ENCODE measurements at places on chromosomes 7 and 10.

GRCh38 chr7:128235471-128235870 lies 5.6 kb upstream of the LEP start:
- DNase-seq = no peak

DNA sequence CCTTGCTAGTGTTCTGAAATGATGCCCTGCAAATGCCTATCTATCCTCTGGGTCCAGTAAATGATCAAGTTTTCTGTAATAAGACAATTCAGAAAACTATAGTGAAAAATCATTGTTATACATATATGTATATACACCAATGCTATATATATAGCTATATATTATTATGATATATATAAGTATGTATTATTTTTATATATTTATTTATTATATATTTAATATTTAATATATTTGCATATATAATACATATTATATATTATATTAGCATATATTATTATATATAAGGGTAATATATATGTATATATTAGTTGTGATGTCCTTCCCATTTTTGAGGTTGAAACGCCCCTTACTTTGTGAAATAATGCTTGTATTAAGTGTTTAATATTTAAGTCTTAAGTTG lies 181.4 kb upstream of the CACNA2D1 start:
- no peak for DNase-seq

- no peak for DNase-seq
Measured at GRCh38 chr7:43761938-43762692, 3.6 kb downstream of the BLVRA start.

DNA sequence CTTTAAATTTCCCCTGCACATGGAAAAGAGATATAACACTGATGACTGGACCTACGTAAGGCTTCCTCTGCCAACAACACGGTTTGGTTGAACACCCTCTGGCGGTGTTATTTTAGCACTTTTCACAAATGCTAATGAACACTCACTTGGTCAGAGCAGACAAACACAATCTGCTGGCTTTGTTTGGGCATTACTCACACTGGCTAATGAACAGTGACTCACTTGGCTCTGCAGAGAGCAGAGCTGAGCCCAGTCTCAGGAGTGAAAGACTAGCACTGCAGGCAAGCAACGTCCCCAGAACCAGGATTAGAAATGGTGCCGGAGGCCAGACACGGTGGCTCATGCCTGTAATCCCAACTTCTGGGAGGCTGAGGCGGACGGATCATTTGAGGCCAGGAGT lies 430.8 kb downstream of the PLXNA4 start:
- DNase-seq = no peak

DNA sequence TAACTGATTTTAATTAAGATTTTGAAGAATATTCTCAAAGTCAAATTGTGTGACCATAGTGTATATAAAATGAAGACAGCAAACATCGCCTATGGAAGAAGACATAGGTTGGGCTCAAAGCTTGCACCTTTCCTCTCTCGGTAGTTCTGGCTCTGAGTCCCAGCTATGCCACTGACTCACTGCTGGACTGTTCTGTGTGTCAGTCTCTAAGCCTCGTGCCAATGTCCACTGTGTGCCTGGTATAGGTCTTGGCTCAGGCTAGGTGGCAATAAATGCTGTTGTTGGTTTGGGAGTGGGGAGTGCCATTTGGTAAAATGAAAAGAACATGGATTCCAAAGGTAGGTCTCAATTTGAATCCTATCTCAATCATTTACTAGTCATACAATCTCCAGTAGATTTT lies 137.5 kb upstream of the RHEB start:
- DNase-seq = no peak

- no peak for DNase-seq
Measured at GRCh38 chr10:22722626-22723169, 8.3 kb upstream of the PIP4K2A start.

DNA sequence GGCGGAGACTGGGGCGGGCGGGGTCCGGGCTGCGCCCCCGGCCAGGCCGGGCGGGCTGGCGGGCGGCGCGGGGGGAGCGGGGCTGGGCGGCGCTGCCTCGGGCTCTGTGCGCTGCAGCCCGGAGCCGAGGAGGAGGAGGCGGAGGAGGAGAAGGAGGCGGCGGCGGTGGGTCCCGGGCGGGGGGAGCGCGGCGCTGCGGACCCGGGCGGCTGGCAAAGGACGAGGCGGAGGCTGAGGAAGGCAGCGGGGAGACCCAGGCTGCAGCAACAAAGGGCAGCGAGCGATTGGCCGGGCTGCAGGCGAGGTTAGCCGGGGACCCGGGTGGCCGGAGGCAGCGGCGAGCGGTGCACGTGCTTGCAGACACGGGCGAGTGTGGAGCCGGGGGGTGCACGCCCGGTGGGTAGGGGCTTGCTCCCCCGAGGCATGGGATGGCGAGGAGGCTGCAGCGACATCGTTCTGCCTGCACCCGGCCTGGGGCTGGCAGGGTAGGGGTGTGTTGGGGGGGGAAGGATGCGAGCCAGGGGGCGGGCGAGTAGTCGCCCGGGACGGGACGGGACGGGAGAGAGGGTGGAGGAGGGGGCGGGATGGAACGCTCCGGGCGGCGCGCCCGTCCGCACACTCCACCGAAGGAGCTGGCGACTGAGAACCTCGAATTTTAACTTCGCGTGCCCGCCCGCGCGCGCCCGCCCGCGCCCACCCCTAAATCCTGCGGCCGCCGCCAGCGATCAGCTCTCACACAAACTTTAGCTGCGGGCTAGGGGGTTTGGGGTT lies 844 bp upstream of the KAT6B start:
- no peak for DNase-seq

DNA sequence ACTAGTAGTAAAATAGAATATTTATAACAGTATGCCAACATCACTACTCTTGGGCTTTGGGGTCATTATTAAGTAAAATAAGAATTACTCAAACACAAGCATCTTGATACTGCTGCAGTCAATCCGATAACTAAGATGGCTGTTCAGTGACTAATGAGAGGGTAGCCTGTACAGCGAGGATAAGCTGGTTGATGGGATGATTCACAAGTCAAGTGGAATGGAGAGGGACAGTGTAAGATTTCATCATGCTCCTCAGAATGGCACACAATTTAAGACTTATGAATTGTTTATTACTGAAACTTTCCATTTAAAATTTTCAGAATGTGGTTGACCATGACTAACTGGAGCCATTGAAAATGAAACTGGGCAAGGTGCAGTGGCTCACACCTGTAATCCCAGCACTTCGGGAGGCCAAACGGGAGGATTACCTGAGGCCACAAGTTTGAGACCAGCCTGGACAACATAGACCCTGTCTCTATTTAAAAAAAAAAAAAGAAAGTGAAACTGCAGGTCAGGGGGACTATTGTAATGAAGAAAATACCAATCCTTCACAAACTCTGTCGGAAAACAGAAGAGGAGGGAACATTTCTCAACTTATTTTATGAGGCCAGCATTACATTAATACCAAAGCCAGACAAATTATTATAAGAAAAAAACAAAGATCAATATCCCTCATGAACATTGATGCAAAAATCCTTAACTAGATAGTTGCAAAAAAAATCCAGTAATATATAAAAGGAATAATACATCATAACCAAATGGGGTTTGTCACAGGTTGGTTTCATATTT lies 11.2 kb downstream of the AVL9 start:
- no peak for DNase-seq

DNA sequence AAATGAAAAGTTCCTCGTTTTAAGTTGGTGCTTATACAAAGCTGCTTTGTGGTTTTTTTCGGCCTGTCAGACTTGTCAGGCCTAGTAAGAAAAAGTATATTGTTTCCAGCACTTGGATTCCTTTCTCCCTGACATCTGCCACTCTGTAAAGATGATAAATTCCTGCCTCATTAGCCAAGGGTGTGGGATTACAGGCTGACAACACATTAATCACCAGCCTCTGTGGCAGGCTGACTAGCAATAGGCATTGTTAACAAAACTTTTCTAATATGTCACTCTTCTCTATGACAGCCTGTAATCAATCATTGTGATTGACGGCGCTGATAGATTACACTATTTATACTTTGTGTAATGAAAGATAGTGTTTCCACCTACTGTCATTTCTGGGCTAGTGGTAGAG lies 682.5 kb downstream of the LRMDA start:
- no peak for DNase-seq

DNA sequence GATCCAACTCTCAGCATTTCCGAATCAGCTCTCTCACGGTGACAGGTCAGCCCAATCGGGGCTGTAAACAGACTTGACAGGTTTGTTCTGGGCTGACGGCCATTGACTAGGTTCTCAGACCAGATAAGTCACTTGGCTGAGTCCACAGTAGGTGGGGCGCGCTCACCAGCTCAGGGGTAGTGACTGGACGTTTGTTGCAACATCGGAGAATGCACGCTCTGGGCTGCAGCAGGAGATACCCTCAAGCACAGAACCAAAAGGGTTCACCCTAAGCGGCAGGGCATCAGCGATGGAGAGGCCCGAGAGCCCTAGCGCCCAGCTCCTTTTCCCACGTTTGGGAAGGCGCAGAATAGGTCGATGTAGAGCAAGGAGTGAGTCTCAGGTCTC lies 1.8 kb downstream of the KLLN start:
- peak; percentile 53 for DNase-seq

DNA sequence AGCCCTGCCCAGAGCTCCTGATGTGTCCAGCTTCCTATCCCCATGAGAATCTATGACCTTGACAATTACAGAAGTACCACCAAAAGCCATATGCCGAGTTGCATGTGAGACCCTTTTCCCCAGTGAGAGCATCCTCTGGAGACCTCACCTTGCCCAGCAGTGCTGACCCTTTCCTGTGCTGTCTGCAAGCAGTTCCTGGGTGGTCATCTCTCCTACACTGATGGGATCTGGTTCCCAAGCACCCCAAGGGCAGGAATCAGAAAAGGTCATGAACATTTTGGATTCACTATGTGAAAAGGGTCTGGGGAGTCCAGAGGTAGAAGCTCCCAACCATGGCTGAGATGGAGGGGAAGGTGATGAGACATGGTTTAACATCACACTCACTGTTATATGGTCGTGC lies 18.2 kb downstream of the SFTPD start:
- no peak for DNase-seq

GRCh38 chr7:101636822-101637623 lies 7.9 kb upstream of the MYL10 start:
- DNase-seq = no peak

GRCh38 chr7:149869291-149869650 lies 4.5 kb upstream of the ATP6V0E2 start:
- DNase-seq = no peak

- no peak for DNase-seq
Measured at GRCh38 chr7:100509231-100509630, 25.5 kb downstream of the NYAP1 start.

GRCh38 chr7:44754802-44755697 lies 6.4 kb downstream of the ZMIZ2 start:
- DNase-seq = no peak

DNA sequence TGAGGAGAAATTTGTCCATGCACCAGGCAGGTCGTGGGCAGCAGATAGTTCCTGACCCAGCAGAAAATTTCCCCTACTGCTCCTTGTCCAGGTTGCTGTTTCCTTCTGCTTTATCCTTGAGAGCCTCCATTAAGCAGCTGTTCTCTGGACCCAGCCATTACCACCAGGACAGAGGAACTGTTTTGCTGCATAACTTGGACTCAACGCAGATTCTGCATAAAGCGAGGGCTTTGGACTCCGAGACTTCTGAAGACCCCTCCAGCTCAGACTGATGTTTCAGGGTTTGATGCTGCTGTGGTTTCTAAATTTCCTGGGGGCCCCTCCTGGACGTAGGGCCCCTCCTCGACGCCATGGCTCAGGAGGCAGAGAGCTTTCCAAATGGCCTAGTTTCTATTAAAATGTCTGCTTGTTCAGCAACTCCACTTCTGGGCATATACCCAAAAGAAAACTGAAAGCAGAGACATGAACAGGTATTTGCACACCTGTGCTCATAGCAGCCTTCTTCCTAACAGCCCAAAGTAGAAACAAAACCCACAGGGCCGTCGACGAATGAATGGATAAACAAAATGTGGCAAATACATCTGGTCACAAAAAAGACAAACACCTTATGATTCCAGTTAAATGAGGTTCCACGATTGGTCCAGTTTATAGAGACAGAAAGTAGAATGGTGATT lies 28.3 kb upstream of the LMTK2 start:
- DNase-seq = no peak

GRCh38 chr10:29443745-29444523 lies 155.1 kb downstream of the LYZL1 start:
- DNase-seq = no peak

- no peak for DNase-seq
Measured at GRCh38 chr7:117666031-117666430, 186.2 kb downstream of the CFTR start.

GRCh38 chr7:67765481-67766175 lies 769.0 kb downstream of the TYW1 start:
- no peak for DNase-seq

Data from GF-D8 (cell line).